NCI-H446 (cell line): ENCODE measurements at places on chromosomes 2 and 18.

GRCh38 chr2:221502270-221503010 lies 69.7 kb downstream of the EPHA4 start:
- DNase-seq: no peak

- no peak for DNase-seq
These were observed 13.0 kb downstream of the GPR55 start for GRCh38 chr2:230912046-230912445.

DNA sequence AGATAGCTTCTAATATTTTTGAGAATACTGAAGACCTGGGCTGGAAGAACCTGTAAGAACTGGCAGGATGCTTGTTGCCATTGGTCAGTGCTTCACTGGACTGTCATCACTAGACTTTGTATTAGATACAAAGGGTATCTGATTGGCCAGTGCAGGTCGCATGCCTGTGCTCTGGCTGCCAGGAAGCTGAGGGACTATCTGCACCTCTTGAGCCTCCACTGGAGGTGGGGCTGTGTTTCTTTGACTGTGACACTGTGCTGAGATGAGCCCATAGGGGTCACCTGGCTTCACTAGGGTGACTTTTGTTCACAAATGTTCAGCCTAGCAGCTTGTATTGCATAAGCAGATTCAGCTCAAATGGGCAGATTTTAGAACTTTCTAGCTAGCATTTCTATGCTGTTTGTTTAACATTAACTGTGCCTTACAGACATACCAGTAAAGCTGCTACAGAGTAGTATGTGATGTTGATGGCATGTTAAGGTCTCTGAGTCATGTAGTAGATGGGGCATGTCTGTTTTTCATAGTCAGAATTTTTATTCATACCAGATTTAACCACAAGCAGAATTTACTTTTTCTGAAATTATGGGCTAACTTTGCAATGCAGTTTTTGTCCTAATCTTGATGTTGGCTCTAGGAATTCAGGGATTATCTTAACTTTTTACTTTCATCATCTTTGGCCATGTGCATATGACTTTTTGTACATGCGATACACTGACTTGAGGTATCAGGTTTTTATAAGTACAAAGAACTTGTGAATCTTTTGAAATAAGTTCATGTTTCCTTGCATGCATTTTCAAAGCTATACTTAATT lies 56.1 kb downstream of the RHBDD1 start:
- no peak for DNase-seq

- DNase-seq: no peak
These were observed 50.1 kb downstream of the ATP8B1 start for GRCh38 chr18:57753063-57753462.

GRCh38 chr2:160221391-160222276 lies 21.6 kb upstream of the ITGB6 start:
- DNase-seq: no peak

DNA sequence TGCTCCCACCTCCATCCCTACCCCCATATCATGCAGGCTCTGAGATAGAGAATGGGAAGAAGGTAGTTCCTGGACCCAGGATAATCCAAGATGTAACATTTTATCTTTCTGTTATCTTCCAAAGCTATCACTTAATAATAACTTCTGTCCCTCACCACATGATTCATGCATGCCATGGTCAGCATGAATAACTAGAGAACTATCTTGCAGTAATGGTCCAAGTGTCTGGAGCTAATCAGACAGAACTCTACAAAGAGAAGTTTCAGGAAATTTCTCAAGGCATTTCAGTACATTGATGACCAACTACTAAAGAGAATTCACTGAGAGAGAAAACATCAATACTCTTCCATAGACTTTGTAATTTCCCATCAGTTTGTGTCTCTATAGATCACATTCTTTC lies 1469.7 kb upstream of the PIK3C3 start:
- no peak for DNase-seq

DNA sequence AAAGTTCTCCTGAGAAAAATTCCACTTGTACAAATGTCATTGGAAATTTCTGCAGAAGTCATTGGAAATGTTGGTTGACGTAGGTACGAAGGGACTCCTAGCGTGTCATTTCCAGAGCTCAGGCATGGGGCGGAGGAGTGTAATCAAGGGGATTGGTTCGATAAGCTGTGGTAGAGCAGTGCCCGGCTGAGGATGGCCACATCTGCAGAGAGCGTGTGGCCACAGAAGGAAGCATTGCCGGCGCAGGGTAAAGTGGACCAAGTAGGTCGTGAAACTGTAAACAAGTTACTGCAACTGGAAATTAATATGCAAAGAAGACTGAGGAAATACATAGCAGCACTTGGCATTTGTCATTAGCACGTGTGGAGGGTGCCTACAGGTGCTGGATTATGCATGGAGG lies 101.8 kb downstream of the DGKD start:
- DNase-seq: no peak

- DNase-seq: no peak
These were observed 515.3 kb upstream of the MEX3C start for GRCh38 chr18:51712821-51713220.

DNA sequence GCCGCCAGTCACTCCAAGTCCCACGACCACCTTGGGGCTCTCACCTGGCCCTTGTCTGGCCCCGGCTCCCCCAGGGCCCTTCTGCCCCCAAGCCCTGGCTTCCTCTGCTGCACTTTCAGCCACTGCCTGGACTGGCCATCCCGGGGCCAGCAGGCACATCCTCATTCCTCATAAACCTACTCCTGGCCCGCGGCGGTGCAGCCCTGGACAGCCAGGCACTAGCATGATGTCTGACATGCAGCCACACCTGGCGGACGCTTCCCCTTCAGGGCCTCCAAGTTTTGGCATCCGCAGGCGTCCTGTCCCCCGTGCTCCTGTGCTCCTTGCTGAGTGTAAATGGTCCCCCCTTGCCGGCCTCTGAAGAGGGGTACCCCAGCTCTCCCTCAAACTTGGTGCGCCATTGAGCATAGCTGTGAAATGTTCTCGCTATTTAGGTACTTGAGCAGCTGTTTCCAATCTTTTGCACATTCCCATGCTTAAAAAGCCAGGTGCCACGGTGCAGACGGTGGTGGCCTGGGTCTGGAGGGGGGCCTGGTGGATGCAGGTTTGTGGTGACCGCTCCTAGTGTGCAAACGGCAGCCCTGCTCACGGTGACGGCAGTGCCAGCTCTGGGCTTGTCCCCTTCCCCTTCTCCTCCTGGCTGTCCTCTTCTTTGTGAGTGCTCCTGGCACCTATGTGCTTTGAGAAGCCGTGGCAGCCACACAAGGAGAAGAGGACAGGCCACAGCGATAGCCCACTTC lies 123.8 kb downstream of the MBP start:
- no peak for DNase-seq

- DNase-seq: no peak
These were observed 719.3 kb downstream of the PLCL1 start for GRCh38 chr2:198523710-198524109.

DNA sequence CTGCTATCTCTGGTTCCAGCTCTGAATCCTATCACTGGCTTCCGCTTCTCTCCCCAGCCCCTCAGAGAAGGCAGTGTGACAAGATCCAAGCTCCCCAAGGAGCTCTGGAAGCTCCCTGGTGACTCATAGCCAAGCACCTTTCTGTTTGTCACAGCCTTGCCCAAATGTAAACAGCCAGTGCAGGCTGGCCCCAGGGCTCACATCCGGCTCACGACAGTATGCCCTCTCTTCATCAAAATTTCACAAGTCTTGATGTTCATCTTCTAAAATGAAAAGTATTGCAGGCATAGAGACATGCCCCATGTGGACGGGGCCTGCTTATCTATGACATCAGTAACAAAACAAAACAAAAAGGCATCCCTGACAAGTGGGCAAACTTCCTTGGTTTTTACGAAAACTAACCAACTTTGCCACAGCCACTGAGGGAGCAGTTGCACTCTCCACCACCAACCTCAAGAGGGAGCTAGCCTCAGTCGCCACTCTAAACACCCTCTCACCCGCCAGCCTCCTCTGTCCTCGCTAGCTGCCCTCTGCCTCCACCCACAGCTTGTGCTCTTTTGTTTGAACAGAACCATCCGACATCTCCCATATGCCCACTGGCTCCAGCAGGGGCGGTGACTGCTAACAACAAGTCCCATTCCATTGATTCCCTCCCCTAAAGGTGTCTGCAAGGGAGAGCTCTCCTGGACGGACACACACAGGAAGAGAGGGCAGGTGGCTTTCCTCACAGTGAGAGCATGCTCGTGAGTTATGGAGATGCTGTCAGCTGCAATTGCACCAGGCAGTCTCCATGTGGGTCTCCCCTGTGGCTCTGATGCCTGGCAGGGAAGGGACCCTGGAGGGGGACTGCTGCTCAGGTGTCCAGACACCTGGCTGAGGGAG lies 71.0 kb upstream of the DAPL1 start:
- DNase-seq: no peak

DNA sequence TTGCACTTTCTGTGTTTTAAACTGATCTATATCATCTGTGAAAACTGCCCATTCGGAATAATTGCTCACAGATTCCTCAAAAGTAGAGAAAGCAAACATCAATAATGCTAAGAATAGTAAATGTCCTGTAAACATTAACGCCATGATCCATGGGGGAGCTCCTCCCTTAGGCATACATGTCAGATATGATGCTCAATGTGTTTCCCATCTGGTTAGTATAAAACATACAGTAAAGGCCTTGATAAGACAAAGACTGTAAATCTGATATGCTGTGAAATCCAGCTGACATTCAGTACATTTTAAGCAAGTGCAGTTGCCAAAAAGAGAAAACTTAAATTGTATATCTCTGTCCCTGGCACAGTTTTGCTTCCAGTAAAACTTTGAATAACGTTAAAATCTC lies 2.1 kb downstream of the DSEL start:
- no peak for DNase-seq

- DNase-seq: no peak
These were observed 26.7 kb upstream of the THOC1 start for GRCh38 chr18:294566-294965.

DNA sequence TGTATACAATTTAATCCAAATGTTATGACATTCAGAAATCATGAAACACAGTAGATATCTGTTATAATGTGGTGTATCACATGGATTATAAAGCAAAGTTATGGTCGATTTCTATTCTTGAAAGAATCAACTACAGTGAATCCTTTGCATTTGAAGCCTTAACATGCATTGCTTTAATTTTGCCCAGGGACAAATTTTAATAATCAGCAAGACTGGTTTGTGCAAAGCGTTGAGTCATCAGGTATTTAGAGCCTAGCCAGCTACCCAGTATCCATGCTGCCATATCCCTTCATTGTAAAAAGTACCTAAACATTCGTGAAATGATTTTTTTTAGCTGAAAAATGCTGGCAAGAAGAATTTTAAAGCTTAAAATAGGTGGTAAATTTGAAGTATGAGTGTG lies 8.9 kb upstream of the SPDYA start:
- DNase-seq: no peak

DNA sequence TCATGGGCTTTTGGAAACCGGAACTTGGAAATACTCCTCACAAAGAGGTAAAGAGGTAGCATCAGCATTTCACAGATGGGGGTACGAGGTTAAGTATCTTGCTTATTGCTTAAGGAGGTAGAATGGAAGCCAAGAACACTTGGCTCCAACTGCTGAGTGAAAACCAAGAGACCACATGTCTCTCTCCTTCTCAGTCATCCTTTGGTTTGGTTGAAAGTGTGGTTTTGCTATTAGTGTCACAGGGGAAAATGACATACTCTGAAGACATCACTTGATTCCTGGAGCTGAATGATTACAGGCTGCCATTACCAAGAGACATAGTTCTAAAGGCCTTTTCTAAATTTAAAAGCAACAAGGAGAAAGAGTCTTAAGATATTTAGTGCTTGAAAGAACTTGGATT lies 41.5 kb downstream of the ANTXR1 start:
- no peak for DNase-seq

- DNase-seq: peak; percentile 9
These were observed 176.1 kb downstream of the TXNL1 start for GRCh38 chr18:56462276-56462675.

DNA sequence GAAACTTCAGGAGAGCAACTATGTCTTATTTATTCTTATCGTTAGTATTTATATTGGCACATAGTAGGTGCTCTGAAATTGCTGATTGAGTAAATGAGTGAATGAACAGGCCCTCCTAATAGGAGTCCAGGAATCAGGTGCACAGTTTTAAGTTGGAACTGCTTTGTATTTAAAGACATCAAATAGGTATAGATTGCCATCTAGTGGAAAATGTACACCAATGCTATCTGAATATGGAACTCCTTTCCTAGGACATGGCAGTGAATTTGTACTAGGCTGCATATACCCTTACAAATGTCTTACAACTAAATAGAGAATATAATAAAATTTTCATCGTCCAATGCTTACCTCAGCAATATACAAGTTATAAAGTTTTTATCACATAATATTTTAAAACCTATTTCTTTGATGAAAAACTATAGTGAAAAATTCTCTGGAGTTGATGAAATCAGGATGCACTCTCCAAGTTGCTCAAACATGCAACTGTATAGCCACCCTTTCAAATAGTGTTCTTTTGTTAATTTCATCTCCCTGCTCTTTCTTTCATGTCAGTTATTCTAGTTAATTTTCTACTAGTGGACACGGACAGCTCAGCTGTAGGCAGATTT lies 318.9 kb upstream of the SYT4 start:
- DNase-seq: no peak

- DNase-seq: no peak
These were observed 62.1 kb downstream of the LBH start for GRCh38 chr2:30293303-30293921.

GRCh38 chr18:10190564-10190963 lies 263.9 kb upstream of the APCDD1 start:
- DNase-seq: no peak

GRCh38 chr2:96407041-96407918 lies 71.7 kb downstream of the NCAPH start:
- peak; percentile 43 for DNase-seq

- no peak for DNase-seq
These were observed 84.8 kb downstream of the EVA1A start for GRCh38 chr2:75475976-75476375.

DNA sequence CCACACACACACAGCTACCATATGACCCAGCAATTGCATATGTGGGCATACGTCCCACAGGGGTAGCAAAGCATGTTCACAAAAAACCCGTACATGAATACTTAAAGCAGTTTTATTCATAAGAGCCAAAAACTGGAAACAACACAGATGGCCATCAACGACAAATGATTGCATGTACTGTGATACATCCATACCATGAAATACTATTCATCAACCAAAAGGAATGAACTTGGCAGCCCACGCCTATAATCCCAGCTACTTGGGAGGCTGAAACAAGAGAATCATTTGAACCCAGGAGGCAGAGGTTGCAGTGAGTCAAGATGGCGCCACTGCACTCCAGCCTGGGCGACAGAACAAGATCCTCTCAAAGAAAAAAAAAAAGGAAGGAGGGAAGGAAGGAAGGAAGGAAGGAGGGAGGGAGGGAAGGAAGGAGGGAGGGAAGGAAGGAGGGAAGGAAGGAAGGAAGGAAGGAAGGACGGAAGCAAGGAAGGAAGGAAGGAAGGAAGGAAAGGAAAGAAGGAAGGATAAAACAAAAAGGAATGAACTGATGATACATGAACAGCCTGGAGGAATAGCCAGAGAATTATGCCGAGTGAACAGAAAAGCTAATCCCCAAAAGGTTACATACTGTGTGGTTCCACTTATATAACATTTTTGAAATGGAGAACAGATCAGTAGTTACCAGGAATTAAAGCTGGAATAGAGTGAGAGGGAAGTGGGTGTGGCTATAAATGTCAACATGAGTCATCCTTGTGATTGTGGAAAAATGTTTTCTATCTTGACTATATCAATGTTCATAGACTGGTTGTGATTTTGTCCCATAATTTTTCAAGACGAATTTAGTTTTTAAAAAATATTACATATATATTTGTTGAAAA lies 19.6 kb upstream of the YPEL5 start:
- DNase-seq: no peak
